ENCODE measurements at places on chromosomes 11 and 22.

GRCh38 chr11:118238929-118239328, 13.2 kb downstream of the MPZL3 start:
- DNase-seq = no peak

GRCh38 chr11:83569134-83569805, 283.1 kb upstream of the CCDC90B start:
- DNase-seq = no peak

- no peak for DNase-seq
Observed at GRCh38 chr22:42696331-42696967, 24.2 kb downstream of the A4GALT start.

DNA sequence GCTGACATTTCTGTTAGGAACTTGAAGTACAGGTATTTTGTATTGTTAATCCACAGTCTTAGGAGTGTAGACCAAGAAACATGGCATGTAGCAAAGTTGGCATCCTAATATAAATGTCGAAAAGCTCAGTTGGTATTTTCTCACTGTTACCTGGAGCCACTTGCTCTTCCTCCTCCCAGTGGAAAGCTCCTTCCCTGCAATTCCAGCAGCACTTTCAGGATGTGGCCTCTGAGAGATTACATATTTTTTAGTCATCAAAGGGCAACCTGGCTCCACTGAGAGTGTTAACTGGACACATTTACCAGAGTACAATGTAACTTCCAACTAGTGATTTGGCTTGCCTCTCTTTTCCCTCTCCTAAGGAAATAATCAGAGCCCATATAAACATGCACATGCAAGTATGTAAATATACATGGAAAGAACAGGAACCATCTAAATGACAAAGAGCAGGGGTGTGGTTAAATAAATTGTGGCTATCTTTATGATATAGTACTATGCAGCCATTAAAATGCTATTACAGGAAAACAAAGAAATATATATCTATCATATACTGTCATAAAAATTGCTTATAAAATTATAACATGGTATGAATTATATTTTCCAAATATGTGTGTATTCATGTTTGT, 14.3 kb upstream of the EED start:
- DNase-seq = no peak

GRCh38 chr11:95920460-95921105, 3.3 kb downstream of the MTMR2 start:
- no peak for DNase-seq

GRCh38 chr22:48741540-48741939, 1086.1 kb downstream of the BRD1 start:
- no peak for DNase-seq

GRCh38 chr22:17152340-17152739, 6.7 kb downstream of the HDHD5 start:
- DNase-seq = no peak

- DNase-seq = no peak
Observed at GRCh38 chr11:118623269-118623655, 15.8 kb downstream of the PHLDB1 start.

DNA sequence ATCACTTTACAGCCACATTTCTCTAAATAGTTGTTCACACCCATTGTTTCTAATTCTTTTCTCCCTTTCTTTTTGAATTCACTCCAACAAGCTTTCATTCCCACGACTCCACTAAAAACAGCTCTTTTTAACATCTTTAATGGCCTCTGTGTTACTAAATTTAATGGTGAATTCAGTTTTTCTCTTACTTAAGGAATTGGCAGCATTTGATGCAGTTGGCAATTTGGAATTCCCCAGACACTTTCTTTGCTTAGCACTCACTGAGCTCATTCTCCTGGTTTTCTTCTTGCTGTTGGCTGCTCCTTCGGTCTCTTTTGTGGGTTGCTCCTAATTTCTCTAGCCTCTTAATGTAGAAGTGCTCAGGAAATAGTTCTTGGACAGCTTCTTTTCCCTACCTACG, 40.5 kb upstream of the OR9Q1 start:
- no peak for DNase-seq

DNA sequence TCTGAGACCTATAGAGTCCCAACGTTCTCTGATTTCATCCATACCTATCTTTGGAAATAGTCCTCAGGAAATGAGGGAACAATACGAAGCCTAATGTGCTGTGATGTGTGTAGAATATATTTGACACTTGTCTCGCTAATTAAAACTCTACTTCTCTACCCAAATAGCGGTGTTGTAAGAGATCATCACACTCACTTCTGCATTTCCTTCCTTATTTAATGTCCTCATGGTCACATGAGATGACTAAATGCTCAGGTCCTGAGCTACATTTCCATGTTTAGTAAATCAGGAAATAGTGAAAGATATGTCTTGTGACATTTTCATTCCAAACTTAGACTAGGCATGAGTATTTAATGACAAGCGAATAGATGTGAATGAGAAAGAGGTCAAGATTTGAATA, 112.3 kb downstream of the MAML2 start:
- no peak for DNase-seq

DNA sequence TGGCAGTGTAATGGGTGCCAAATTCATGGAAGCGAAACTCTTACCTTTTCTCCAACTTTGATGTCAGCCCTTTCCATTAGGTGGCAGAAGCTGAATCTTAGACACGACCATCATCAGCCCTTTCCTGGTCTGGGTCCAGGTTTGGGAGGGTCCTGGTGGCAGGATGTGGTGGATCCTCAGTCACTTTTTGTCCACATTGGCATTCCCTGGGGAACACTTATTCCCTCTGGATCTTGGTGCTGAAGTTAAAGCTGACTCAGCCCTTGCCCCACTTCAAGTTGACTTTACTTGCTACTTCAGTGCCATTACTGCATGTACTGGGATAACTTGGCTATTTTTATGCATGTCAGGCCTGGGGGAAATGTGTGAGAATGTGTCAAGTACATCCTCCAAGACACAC, 16.6 kb upstream of the NTM start:
- no peak for DNase-seq

All from stimulated activated CD4-positive, alpha-beta T cell treated with anti-CD3 and anti-CD28 coated beads, Interleukin-4, amount 100 ng/mL, for 24 hours (primary cell).